ENCODE measurements at places on chromosomes 7 and 10. TPM values are rescaled to one million over a fixed set of nuclear protein-coding genes. Genes with fewer than 3 reads are reported as not detected.

Gene GPR37
- not detected for total RNA-seq

Gene RARRES2
- 382 TPM for total RNA-seq

Gene ASIC3
- total RNA-seq, result 2.5 TPM

DNA sequence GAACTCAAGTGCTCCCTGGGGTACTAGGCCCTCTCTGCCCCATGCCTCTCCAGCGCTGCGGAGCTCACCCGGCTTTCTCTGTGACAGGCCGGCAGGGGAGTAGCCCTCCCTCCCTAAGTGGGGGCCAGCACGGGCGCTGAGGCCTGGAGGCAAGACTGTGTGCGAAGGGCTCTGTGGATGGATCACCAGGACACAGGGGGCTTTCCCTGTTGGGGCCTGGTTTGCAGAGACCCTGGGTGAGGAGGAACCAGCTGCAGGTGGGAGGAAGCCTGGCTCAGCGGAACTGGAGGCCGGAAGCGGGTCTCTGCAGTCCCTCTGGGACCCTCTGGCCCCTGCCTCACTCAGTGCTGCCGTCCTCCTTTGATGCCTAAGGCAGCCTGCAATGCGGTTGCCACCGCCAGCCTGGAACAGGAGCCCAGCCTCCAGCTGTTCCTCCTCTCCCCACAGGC, 106.0 kb downstream of the CYTH3 start:
- no peak overlapping the region for H3K4me3 ChIP-seq
- H3K27ac ChIP-seq, result peak overlapping the region; percentile 16
- H3K36me3 ChIP-seq, result peaks cover 11% of the 10 kb centered on the region
- H3K4me1 ChIP-seq, result no peaks in the 10 kb centered on the region
- no peak for DNase-seq
- H3K27me3 ChIP-seq, result no peaks in the 10 kb centered on the region

DNA sequence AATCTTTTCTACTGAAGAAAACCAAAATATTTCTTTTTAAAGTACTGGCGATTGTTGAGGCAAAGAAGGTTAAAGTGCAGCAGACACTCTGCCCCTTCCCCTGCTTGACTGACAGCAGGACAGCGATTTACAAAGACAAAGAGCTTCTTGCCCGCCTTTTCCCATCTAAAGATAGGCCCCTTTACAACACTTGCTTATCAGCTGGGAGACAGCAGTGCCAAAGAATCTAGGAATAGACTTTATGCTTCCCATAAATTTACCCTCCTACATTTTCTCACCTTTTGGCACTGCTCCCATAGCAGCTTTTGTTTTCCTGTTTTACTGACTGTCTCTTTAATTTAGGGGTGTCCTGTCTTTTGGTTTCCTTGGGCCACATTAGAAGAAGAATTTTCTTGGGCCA, 824.1 kb downstream of the CCSER2 start:
- no peak overlapping the region for H3K4me3 ChIP-seq
- no peaks in the 10 kb centered on the region for H3K27me3 ChIP-seq
- DNase-seq, result no peak
- no peaks in the 10 kb centered on the region for H3K36me3 ChIP-seq

DNA sequence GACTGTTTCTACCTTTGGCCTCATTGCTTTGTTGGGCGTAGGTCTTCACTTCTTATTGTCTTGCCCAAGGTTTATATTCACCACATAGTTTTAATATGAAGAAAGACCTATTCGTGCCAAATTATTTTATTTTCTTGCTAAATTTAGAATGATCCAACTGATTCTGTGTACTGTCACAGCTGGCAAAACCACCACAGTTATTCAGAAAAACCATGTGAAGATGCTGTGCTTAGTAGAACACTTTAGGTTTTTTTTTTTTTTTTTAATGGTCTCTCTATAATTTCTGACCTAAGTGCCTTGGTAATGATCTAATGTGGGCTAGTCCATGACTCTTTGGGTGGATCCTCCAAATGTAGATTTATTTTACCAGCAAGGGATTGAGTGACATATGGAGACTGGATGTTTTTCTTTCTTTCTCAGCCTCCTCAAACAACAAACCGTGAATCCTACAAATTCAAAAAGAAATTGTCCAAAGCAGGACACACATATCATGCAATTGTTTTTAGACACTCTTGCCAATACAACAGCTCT, 243.8 kb downstream of the DYNC1I1 start:
- no peak for DNase-seq
- no peaks in the 10 kb centered on the region for H3K36me3 ChIP-seq
- H3K4me3 ChIP-seq, result no peak overlapping the region
- no peaks in the 10 kb centered on the region for H3K4me1 ChIP-seq
- H3K27ac ChIP-seq, result no peak overlapping the region
- H3K27me3 ChIP-seq, result no peaks in the 10 kb centered on the region

GRCh38 chr7:55191926-55192692, 173.0 kb upstream of the LANCL2 start:
- H3K27me3 ChIP-seq, result no peaks in the 10 kb centered on the region
- H3K36me3 ChIP-seq, result no peaks in the 10 kb centered on the region
- peak overlapping the region; percentile 46 for H3K27ac ChIP-seq
- DNase-seq, result no peak

DNA sequence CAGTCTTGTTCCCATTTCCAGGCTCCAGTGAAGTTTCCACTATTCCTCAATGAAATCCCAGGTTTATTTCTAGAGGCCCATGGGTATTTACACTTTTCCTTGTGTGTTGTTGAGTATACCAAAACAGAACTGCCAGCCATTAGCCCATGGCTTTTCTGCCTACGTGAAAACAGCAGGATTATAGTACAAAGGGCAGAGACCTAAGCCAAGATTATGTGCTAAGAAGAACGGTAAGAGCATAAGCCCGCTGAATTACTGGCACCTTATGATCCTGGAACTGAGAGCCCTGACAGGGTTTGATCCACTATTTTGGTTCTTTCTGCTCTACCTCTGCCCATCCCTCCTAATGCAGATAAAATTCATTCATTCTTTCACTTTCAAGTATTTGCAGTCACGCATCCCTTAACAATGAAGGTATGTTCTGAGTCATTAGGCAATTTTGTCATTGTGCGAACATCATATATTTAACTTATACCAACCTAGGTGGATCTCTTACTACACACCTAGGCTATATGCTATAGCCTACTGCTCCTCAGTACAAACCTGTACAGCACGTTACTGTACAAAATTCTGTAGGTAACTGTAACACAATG, 16.0 kb downstream of the SEMA3C start:
- H3K27ac ChIP-seq, result no peak overlapping the region
- no peaks in the 10 kb centered on the region for H3K27me3 ChIP-seq
- no peaks in the 10 kb centered on the region for H3K4me1 ChIP-seq
- peaks cover 2% of the 10 kb centered on the region for H3K36me3 ChIP-seq
